ENCODE measurements at places on chromosomes 5 and 9.
A peak's percentile ranks its signal among the peaks of the same experiment; 100 is the strongest.

DNA sequence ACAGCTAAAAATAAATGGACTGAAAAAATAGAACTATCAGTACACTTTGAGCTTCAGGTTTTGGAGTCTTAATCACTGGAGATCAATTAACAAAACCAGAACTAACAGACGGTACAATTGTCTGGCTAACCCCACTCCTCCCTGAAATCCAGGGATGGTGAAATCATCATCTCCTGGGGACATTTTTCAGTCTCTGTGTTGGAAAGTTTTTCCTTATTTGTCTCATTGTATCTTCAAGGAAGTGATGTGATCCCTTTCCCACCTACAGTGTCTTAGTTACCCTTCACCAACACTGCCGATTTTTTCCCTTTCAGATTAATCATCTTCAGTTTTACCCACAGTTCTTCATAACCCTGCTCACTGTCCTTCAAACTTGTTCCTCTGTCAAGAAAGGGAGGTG, 81.9 kb downstream of the MAP1B start:
- no peak for DNase-seq

- DNase-seq = no peak
Measured at GRCh38 chr9:77392328-77392727, 215.0 kb downstream of the VPS13A start.

GRCh38 chr5:154977409-154977808, 36.1 kb upstream of the KIF4B start:
- DNase-seq = peak; percentile 23

- no peak for DNase-seq
Measured at GRCh38 chr9:128643519-128644300, 12.9 kb downstream of the DYNC2I2 start.

GRCh38 chr5:110963495-110963894, 108.0 kb upstream of the TSLP start:
- no peak for DNase-seq

GRCh38 chr5:175867587-175868347, 3.6 kb upstream of the CPLX2 start:
- DNase-seq = no peak
